Iris pigment epithelial cell (primary cell): ENCODE measurements at places on chromosomes 3 and 15.
A peak's percentile ranks its signal among the peaks of the same experiment; 100 is the strongest.

GRCh38 chr15:53160092-53160704 lies 370.1 kb upstream of the ONECUT1 start:
- DNase-seq = no peak

- no peak for DNase-seq
These were observed 365.2 kb downstream of the MFSD1 start for GRCh38 chr3:159166899-159167586.

DNA sequence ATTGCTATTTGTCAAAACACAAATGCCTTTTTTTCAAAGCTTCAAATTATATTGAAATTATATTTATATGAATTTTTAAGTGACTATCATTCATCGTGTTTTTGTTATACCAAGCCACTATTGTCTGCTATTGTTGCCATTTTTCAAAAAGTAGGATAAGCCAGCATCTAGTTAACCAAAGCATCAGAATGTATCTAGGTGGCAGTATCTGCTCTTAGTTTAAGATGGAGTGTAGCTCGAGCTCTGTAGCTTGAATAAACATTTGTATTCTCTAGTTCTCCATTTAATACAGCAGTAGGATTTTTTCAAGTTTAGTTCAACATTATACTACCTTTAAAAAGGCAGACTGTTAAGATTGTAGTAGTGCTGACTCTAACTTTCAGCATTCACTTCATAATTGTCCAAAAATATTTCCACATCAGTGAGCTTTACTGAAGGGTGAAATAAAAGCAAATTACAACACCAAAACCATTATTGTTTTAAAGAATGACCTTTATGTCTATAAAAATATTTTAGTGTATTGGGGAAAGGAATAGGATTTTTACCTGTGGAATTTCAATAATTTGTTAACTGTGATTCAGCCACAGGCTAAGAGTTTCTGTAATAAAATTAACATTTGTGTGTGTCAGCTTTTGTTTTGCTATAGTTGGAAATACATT lies 19.6 kb upstream of the C15orf61 start:
- peak; percentile 47 for DNase-seq

DNA sequence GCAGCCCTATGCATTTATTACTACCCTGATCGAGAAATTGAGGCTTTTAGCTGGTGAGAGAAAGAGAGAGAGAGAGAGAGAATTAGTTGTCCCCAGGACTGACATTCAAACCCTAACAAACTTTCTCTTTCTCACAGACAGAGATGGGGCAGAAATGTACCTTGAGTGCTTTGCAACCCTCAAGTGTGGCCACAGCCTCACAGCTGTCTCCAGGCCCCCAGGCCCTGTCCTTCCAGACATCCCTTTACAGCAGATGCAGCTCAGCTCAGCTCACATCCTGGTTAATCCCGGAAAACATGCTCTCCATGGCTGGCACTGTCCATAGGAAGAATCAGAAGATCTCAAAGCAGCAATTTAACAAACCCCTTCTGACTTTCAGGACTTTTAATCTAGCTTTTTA lies 67.6 kb downstream of the DCLK3 start:
- no peak for DNase-seq

- DNase-seq = no peak
These were observed 293.8 kb downstream of the MEX3B start for GRCh38 chr15:81751816-81752545.

- no peak for DNase-seq
These were observed 35.0 kb downstream of the ATP2B2 start for GRCh38 chr3:10470120-10471053.

DNA sequence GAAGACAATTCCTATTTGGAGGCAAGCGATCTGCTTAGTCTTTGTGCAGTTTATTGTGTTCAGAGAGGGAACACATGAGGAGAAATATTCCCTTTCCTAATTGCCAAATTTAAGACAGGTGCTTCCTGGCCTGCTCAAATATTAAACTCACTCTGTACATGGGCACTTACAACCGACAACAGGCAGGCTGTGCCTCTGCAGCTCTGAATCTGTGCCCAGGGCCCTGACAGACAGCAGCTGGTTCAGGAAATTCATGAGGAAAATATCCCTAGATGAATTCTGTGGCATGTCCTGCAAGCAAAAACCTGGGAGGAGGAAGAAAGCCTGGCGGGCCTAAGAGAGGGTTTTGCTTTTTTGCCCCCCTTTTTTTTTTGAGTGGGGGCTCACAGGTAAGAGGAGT lies 169.3 kb upstream of the TRIM42 start:
- no peak for DNase-seq

- no peak for DNase-seq
These were observed 19.1 kb upstream of the VILL start for GRCh38 chr3:37971467-37971866.

DNA sequence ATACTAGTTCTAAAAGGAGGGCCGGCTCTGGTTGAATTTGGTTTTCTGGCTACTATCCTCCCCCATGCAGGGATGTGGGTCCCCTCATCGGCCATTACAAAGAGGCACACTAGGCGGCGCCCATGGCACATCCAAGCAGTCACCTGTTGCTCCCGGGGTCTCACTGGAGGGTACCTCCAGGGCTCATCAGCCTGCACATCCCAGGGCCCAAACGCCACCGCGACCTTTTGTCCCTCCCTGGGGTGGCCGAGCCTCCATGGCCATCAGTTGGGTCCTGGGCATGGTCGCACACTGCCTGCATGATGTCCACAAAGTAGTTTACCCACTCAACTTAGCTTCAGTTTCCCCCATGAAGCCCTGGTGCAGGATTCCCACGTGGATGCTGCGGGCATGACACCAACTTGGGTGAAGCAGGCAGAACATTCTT lies 28.3 kb downstream of the IDH3A start:
- DNase-seq = peak; percentile 12

GRCh38 chr3:112114576-112115160 lies 18.4 kb downstream of the GCSAM start:
- no peak for DNase-seq

DNA sequence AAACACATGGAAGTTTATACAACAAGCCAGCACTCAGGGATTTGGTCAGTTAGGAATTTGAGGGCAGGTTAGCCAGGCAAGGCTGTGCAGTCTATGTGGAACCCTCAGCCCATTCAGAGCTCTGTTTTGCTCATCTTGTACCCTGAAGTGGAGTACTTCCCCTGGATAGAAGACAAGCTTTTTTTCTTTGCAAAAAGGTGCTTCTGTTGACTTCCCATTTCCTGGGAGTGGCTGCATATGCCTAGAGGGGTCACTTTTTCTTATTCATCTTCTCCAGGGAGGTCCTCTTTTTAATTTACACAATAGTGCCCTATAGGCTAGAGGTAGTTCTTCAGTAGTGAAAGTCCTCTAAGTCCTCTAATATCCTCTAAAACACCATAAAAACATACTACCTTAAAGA lies 225.0 kb upstream of the P2RY1 start:
- no peak for DNase-seq

- no peak for DNase-seq
These were observed 141.7 kb downstream of the LRRK1 start for GRCh38 chr15:101060576-101061551.

DNA sequence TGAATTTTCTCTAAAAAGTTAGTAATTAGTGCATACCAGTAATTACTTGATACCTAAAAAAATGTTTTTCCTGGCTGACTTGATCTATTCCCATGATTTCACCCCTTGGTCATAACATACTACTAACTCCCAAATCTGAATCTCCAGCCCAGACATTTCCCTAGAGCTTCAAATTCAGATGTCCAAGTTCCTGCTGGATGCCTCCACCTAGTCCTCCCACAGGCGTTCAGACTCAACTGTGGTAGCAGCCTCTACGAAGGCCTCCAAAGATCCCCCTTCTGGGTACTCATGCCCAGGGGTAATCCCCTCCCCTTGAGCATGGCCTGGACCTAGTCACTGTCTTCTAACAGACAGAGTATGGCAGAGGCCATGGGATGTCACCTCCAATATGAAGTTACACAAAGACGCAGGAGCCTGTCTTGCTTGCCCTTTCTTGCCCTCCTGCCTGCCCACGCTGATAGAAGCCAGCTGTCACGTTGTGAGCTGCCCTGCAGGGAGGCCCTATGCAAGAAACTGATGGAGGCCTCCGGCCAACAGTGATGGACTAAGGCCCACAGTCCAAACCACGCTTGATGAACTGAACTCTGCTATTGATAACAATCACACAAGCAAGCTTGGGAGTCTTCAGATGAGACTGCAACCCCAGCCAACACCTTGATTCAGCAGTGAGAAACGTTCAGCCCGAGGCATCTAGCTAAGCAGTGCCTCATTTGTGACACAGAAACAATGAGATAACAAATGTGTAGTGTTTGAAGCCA lies 8.6 kb upstream of the FBN1 start:
- DNase-seq = no peak

- DNase-seq = no peak
These were observed 68.1 kb downstream of the MEIS2 start for GRCh38 chr15:37032091-37032775.

DNA sequence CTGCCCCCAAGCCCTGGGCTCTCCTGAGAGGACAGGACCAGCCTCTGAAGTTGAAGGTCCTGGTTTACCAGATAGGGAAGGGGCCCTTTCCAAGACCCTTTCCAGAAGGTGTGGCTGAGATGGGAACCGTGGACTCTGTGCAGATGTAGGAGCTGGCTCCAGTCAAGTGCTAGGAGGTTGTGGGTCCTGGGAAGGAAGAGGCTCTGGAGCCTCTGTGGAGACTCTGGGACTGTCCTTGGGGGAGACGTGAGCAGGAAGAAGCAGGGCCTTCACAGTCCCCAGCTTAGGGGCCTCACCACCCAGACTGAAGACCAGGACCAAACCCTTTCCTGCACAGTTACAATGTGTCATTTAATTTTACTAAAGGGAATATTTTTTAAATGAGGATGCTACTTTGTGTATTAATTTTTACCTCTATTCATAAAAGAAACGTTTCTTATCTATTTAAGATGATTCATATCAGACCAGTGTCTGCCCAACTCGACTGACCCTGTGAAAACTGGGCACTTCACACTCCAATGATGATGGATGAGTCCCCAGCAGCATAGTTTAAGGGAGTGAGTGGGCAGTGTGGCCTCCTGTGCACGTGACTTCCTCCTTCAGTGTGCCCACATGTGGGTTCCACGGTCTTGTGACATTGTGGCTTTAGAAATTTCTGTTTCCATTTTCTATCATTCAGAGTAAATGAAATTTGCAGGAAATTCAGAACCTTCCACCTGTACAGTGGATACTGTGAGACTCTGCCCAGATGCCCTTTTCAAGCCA lies 10.9 kb downstream of the CCR5AS start:
- DNase-seq = no peak

- no peak for DNase-seq
These were observed 7.4 kb upstream of the ANO10 start for GRCh38 chr3:43629257-43629656.

DNA sequence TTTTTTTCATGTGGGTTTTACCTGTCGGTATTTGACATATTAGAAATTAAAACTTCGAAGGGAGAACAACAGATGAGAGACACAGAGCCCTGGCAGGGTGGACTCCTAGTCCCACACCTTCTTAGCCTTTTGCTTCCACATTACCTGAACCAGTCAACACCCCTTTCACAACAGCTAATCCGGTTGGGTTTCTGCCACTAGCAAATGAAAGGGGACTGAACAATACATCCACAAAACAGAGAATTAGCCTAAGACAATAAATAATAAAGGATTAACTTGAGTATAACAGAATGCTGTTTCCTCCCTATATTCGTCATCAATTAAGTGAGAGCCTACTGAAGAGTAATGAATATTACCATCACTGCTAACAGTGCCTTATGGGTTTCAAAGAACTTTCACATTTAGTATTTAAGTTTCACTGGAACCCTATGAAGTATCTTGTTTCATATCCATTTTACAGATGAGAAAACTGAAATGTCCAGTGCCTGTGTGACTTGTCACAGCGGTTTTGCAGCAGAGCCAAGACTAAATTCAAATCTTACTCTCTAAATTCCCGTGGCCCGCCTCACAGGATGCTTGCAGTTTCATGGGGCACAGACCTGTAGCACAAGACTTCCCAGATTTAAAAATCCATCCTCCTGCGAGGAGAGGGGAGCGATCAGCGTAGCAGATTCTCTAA lies 1.0 kb upstream of the RAB8B start:
- DNase-seq = no peak

GRCh38 chr15:65171428-65171827 lies 13.7 kb downstream of the CLPX start:
- peak; percentile 15 for DNase-seq

- no peak for DNase-seq
These were observed 380.0 kb upstream of the GOLIM4 start for GRCh38 chr3:168475704-168476103.

DNA sequence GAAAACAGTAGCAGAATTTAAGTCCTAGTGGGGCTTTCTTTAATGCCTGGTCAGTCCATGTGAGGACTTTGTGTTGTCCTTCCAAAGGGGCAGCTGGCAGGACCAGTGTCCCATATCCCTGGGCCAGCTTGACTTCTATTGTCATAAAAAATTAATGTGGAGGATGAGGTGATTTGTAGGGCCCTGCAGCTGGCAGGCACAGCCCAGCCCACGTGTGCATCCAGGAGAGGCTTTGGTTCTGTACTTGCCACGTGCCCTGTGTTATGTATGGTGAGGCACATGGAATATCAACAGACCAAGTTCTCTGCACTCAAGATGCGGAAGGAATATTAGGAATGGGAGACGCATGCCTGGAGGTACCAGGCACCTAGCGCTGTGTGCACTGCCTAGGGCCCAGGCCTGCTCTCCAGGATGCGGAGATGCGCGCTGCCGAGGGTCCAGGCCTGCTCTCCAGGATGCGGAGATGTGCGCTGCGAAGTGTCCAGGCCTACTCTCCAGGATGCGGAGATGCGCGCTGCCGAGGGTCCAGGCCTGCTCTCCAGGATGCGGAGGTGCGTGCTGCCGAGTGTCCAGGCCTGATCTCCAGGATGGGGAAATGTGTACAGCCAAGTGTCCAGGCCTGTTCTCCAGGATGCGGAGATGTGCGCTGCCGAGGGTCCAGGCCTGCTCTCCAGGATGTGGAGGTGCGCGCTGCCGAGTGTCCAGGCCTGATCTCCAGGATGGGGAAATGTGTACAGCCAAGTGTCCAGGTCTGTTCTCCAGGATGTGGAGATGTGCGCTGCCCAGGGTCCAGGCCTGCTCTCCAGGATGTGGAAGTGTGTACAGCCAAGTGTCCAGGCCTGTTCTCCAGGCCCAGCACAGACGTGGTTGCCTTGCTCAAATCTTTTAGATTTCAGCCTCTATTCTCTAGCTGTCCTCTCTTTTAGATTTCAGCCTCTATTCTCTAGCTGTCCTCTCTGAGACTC lies 183.3 kb upstream of the ROPN1 start:
- DNase-seq = no peak

DNA sequence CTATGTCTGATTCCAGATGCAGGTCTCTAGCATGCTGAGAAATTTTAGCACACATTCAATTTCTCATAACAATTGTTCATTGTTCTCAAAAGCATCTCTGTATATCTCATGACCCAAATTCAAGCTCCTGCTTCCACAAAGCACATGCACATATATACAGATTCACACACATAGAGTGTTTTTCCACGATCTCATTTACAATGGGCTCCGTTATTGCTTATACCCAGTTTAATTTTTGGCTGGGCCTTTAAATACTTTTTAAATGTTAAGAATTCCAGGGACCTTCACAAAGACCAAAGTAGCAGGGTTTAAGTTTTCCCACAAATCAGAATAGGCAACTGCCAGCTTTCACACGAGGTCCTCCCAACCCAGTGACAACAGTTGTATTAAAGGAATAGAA lies 333.5 kb upstream of the SEMA6D start:
- no peak for DNase-seq
